ENCODE measurements at places on chromosomes 6 and 20.

DNA sequence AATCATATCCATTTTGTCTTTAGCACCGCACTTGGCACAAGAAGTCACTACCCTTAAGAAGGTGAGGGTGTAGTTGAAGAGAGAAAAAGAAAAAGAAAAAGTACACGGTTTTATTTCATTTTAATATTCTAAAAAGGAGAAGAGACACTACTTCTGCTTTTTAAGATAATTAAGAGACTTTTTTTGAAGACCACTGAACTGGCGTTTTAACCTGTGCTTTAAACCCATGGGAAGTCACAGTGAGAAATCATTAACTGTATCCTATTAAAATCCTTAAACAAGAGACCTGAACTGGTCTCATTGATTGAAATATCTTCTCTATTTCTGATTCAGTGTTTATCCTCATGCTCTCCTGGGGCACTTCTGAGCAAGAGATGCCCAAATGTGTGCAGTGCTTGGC is 243.5 kb downstream of the TMEM242 start:
- no peak for DNase-seq

GRCh38 chr6:106750142-106750918 is 121.0 kb downstream of the QRSL1 start:
- peak; percentile 92 for DNase-seq

- no peak for DNase-seq
These were observed 69.0 kb downstream of the ZHX3 start for GRCh38 chr20:41248368-41249024.

DNA sequence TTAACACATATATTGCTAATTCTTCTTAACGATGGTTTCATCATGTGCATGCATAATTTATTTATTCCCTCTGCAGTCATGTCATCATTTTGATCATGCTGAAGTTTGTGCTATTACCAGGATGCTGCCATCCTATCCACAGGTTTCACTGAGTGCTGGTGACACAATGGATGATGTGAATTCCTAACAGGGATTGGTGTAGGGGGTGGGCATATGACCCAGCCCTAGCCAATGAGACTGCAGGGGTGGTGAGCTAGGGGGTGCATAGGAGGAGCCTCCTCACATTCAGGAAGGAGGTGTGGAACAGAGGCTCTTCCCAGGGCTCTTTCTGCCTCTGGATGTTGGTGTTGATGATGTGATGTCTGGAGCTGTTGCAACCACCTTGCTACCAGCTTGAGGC is 7.5 kb downstream of the CST5 start:
- no peak for DNase-seq

DNA sequence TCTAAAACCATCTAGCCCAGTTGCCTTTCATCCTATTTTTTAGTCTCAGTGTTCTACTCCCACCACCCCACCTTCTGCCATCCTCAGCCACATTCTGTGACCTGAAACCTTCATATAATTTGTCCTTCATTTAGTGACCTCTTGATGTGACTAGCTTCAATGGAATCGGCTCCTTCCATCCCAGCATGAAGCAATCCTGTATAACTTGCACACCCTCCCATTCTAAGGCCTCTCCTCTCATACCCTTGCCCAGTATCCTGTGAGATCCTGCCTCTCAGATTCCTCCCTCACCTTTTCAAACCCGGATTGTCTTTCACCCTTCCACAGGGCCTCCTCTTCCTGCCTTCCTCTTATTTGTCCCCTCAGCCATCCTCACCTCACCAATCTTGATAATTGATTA is 3.1 kb downstream of the ZNF76 start:
- no peak for DNase-seq

GRCh38 chr6:122997541-122998150 is 1.6 kb downstream of the CLVS2 start:
- DNase-seq, result no peak

DNA sequence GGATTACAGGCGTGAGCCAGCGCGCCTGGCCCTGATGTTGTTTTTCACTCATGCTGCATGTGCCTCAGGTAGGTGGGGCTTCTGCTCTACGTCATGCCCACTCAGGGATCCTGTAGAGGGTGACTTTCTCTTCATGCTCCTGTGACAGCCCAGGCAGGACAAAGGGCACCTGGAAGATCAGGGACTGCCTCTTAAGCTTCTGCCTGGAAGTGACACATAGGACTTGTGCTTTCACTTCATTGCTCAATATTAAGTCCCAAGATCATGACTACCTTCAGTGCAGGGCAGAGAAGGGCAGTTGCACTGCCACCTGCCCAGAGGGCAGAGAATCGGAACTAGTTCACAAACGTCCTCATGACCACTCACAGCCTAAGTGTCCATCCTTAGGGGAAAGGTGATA is 249.5 kb upstream of the SULF2 start:
- no peak for DNase-seq

GRCh38 chr6:31577579-31577966 is 2.2 kb downstream of the TNF start:
- DNase-seq, result no peak

DNA sequence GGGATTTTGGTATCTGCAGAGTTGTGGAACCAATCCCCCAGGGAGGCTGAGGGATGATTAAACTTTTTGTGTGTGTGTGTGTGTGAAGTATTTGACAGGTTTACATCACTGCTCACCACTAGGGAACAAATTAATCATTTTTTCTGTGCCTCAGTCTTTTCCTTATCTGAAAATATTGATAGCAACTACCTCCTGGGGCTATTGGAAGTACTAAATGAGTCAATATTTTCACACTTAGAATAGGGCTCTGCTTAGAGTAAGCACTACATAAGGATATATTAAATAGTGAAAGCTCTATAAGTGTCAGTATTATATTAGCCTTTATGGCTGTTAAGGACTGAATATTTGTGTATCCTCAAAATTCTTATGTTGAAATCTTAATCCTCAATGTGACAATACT is 155.2 kb upstream of the UST start:
- DNase-seq, result no peak

DNA sequence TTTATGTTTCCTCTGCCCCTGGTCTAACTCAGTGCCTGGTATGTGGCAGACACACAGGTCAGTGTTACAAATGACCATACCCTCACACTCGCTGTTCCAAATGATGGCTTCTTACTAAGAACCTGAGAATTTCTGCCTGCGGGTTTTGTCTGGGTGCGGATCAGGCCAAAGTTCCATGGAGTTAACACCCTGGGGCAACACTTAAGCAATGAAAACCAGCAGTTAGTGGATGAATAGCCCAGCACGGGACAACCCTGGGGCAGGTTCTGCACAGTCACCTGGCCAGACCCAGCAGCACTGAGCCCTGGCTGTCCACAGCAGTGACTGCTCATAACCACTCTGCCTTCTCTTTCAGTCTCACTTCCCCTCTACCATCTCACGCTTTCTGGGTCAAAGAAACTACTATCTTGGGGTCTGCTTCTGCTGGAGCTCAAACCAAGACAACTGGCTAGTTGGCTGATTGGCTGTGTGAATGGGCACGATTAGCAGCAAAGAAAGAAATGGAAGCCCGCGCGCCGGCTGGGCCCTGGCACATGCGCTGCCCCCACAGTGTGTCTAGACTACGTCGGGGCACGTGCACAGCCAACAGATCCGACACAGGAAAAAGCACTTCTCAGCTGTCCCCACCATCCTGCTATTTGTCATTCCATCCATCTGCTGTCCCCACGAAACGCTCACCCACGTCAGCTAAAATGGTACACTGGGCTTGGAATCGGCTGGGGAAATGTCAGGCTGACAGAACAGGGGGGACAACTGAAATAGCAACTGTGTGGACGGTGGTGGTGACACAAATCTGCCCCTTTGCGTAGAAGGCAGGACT is 36.6 kb downstream of the MGME1 start:
- no peak for DNase-seq

DNA sequence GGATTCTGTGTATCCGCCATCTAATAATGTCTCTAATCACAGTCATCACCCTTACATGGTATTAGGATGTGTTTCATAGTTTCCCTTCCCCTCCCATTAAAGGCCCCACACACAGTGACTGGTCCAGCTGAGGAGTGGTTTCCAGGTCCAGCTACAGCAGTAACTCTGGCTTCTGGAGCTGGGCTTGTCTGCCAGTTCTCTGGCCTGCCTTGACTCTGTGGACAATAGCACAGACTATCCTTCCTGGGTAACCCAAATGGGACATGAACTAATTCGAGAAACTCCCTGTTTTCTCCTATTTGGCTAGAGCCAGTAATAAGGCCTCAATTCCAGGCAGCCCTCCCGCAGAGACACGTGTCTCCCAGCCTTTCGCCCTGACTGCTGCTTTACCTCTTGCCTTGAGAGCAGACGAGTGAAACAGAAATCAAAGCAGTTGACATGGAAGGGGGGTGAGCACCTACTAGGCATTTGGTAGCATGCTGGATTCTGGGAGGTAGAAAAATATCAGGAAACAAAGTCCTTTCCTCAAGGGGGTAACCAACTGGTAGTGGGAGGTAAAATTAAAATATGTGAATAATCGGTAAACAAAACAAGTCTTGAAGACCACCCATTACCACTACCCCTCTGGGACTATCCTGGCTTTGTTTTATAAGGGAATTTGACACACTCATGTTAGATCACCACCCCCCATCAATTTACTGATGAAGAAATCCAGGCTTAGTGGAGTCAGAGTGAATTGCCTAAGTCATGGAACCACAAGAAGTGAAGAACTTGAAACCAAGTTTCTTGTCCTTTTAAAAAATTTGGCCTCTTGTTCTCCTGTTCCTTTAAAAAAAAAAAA is 1.2 kb downstream of the TRAF3IP2 start:
- no peak for DNase-seq

DNA sequence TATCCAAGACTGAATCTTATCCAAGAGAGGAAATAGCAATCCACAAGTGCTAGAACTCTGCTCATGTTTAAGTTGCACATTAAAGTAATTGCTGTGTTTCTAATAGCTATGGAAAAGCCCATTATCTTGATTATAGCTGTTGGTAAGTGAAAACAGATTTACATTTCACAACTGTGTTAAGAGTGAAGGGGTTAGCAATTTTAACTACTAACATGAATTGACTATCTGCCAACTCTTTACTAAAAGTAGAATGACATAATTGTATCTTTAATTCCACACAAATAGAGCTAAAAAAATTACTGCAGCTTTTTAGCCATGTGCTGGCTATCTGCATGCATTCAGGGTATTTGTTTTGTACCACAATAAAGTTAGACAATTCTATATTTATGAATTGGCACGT is 277.9 kb upstream of the IRAK1BP1 start:
- DNase-seq, result peak; percentile 64

DNA sequence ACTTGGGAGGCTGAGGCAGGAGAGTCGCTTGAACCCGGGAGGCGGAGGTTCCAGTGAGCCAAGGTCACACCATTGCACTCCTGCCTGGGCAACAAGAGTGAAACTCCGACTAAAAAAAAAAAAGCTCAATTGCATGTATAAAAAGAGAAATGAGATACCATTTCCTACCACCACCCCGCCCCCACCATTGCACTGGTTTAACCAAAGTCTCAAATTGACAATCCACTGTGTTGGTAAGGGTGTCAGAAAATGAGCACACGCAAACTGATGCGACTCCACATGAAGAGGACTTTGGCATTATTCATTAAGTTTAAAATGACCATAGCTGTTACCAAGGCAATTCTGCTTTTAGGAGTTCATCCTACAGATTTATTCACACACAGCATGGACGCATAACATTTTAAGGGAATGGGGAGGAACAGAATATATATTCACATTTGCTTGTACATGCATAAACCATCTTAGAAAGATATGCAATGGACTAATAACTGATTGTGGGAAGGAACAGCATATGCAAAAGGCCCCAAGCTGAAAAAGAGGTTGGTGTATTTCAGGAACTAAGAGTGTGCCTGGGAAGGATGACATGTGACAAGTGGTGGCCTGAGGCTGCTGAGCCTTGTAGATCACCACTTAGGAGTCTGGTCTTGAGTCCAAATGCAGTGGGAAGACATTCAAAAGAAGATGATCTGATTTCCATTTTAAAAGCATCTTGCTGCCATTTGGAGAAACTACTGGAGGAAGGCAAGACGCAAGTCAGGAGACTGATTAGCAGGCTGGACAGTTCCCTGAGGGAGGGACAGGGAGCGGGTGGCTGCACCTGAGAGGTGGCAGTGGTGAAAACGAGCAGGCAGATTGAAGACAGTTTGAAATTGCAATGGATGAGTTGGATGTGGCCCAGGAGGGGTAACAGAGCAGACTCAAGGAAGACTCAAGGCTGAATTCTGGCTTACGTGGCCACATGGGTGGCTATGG is 37.2 kb upstream of the PTPN1 start:
- no peak for DNase-seq

DNA sequence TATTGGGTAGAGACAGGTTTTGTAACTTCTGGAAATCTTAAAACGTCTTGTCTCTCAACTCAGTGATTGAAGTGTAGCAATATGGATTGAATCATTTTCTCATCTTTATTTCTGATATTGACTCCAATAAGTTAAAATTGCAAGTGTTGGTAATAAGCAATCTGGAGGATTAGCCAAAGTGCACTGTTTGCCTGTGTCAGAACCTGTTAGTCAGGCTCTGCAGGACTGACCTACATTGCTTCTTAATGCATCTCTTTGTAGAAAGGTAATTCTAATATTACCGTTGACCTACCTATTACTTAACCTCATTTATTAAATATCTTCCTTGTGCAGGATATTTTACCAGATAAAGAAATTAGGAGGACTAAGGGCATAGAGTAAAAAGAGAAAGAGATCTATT is 484.0 kb upstream of the CITED2 start:
- no peak for DNase-seq

- DNase-seq, result no peak
These were observed 231.2 kb upstream of the FOXQ1 start for GRCh38 chr6:1080453-1081337.

GRCh38 chr6:107360476-107360875 is 98.9 kb downstream of the PDSS2 start:
- no peak for DNase-seq

DNA sequence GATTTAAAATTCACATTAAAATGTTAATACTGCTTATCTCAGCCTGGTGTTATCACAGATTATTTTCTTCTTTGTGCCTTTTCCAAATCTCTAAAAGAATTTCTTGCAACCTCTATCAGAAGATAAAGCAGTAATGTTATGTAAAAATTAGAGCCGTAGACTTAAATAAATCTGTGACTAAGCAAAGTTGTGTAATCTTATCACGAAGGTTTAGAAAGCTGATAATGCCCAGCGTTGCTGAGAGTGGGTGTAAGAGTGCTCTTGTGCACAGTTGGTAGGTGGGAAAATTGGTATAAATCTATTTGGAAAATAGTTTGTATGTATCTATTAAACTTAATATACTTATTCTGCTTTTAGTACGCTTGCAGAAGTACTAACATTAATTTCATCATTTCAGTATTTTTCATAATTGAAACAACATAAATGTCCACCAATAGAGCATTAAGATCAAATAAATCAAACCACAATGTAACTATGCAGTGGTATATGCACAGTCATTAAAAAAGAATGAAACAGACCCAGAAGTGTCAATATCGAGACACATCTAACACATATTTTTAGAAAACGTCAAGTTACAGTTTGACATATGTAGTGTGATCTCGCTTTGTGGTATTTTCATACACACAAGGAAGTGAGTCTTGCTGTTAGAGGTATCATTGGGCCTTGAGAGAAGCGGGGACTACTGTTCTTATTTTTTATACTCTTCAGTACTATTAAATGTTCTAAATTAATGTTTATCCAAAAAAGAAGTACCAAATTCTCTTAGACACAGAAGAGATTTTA is 54.4 kb upstream of the PBOV1 start:
- DNase-seq, result no peak
